CD4-positive, alpha-beta T cell treated with Interleukin-6 at 100 ng/mL for 8 hours (primary cell): ENCODE measurements at places on chromosomes 5 and 9.

- no peak for DNase-seq
These were observed 196.6 kb downstream of the PLK2 start for GRCh38 chr5:58263296-58263695.

DNA sequence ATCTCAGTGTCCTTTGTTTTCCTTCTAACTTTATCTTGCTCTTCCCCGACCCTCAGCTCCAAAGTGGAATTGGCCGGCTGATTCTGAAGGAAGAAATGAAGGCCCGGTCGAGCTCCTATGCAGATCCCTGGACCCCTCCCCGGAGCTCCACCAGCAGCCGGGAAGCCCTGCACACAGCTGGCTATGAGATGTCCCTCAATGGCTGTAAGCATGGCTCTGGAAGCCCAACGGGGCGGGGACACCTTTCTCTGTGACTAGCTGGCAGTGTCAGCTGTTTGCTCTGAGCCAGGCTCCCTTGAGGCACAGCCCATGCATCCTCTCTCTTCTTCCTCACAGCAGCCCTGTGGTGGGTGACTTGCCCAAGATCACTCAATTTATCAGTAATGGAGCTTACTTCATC lies 23.9 kb upstream of the AFAP1L1 start:
- DNase-seq: no peak

- no peak for DNase-seq
These were observed 121.9 kb upstream of the NEK6 start for GRCh38 chr9:124135813-124136365.

GRCh38 chr5:112684737-112685136 lies 52.9 kb upstream of the APC start:
- DNase-seq: no peak

- DNase-seq: no peak
These were observed 585.3 kb upstream of the RORB start for GRCh38 chr9:73911804-73912203.

DNA sequence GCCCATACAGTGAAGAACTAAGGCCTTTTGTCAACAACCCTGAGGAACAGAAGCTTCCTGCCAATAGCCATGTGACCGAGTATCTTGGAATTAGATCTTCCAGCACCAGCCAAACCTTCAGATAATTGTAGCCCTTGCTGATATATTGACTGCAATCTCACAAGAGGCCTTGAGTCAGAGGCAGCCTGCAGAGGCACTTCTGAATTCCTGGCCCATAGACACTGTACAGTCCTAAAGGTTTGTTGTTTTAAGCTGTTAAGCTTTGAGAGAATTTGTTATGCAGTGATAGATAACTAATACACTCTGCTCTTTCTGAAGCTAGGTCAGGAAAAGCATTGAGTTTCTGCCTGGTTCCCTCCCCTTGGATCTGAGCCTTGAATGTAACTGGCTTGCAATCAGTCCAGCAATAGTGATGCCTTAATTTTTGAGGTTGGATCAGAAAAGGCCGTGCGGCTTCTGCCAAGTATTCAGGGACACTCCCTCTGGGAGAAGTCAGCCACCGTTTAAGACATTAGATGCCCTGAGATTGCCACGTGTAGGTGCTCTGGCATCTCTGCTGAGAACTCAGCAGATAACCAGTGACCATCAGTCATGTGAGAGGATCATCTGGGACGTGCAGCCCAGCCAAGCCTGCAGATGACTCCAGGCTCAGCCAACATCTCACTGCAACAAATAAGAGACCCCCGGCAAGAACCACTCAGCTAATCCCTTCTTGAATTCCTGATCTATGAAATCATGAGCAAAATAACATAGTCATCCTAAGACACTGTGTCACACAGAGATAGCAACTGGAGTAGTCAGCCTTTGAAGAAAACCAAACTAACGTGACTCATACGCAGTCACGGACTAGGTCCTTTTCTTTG lies 126.8 kb upstream of the STC2 start:
- DNase-seq: no peak

DNA sequence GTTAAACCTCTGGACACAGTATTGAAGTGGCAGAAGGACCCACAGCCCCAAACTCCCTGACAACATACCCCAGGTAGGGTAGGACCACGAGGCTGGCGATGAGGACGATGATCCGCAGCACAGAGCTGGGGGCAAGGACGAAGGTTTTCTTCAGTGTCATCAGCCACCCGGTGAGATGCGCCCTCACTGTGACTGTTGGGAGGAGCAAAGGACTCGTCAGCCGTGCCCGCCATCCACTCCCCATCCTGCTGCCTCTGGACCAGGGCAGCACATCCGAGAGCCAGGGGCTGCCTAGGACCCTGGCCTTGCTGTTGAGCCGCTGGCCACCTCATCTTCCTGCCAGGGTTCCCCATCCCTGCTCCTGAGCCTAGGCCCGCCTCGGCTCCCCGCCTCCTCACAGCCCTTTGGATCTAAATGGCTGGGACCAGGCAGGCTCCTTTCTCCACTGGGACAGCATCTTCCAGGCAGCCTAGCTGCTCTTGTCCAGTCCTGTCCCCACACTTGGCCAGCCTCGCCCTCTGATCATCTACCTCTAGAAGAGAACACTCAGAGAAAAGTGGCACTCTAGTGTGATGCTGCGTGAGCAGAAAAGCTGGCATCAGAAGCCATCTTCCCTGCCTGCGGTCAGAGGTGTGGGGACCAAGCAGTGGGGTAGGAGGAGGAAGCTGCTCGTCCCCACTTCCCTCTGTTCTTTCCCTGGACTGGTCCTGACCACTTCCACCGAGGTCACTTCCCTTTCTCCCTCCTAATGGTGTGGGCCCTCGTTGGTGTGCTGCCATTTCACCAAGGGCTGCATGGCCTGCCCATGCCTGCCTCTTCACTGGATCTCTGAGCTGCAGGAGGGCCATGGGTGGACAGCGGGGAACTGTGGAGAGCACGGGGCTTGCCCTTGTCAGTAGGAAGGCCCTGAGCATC lies 49.2 kb downstream of the OTULIN start:
- DNase-seq: no peak

DNA sequence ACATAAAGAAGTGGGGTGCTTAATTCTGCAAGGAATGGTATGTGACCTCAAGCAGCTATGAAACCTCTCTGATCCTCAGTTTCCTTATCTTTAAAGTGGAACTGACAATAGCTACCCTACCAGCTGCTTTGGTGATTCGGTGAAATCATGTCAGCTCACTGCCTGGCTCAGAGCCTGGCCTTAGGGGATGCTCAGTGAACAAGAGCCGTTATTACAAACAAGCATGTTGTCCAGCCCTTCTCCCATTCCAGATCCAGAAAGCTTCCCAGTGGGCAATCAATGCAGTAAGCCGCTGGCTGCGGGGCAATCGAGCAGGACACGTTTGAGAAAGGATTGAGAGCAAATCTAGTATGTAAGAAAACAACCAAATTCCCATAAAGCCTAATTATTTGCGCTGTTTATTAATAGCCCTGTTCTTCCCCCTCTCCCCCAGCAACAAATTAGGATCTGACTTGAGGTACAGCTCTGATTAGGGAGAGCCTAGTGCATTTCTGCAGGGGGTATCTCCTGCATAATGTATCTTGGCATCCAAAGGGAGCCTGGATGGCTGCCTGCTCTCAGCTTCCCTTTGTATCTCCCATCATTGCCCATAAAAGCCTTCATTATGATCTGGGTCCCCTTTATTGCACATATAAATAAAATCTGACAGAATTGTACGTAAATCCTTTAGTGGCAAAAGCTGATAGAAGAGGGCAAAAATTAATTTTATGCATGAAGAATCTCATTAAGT lies 371.4 kb downstream of the TMEM232 start:
- DNase-seq: no peak
